ENCODE measurements at places on chromosomes 13 and 19. TPM values are rescaled to one million over a fixed set of nuclear protein-coding genes. Genes with fewer than 3 reads are reported as not detected.

The ZSCAN5C gene
- total RNA-seq: not detected

The COX6B2 gene
- 2.0 TPM for total RNA-seq

The CACNA1A gene
- 2.1 TPM for total RNA-seq

The TICAM1 gene
- total RNA-seq: 19.5 TPM

The OR7D2 gene
- total RNA-seq: not detected

The SLC25A41 gene
- total RNA-seq: 0.44 TPM

The PLIN5 gene
- total RNA-seq: not detected

DNA sequence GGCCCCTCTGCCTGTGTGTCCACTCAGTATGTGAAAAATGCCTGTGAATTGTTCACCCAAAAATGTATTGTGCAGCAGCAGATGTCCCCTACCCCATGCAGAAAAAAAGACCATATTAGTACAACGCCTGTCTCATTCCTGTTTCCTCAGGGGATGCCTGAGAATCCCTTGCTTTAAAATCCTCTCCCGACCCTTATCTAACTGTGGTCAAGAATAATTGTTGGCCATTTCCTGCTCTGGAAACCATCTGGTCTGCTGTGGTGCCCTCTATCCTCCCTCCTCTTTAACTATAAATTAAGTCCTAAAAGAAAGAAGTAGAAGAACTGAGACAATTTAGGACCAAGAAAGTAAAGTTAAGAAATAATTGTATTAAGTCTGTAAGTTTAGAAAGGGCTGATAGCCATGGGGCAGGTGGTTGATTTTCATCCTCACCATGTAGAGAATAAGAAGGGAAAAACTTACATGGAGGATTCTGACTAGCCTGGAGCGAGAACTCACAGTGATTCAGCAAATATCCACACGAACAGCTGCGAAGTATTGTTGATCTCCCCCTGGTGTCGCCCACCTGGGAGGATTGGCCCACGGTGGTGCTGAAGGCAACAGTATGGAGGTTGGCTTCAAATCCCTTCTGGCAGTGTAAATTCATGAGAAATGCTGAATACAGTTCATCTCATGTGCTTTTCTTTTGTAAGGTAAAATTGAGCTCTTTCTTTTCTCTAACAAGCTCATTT is 85.6 kb downstream of the COL4A2 start:
- no peak overlapping the region for H3K4me3 ChIP-seq
- peaks cover 1% of the 10 kb centered on the region for H3K36me3 ChIP-seq
- no peak overlapping the region for H3K27ac ChIP-seq
- peaks cover 51% of the 10 kb centered on the region for H3K27me3 ChIP-seq

DNA sequence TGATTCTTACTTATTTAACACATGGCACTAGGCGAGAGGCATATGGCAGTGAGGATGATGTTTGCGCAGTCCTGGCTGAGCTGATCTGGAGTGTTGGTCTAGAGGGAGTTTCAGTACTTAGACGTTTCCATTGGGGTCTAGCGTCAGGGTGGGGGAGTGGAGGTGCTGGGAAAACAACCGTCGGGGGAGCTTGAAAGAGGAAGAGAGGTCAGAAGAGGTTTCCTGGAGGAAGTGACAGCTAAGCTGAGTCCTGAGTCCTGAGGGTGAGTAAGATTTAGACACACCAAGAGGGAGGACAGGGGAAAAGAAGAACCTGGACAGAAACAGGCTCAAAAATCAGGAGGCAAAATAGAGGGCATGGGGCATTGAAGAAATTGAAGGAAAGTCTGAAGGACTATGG is 81.4 kb downstream of the ALOX5AP start:
- H3K4me1 ChIP-seq: peaks cover 10% of the 10 kb centered on the region
- H3K27me3 ChIP-seq: peaks cover 9% of the 10 kb centered on the region
- H3K4me3 ChIP-seq: no peak overlapping the region
- no peak for DNase-seq
- peak overlapping the region; percentile 17 for H3K27ac ChIP-seq

DNA sequence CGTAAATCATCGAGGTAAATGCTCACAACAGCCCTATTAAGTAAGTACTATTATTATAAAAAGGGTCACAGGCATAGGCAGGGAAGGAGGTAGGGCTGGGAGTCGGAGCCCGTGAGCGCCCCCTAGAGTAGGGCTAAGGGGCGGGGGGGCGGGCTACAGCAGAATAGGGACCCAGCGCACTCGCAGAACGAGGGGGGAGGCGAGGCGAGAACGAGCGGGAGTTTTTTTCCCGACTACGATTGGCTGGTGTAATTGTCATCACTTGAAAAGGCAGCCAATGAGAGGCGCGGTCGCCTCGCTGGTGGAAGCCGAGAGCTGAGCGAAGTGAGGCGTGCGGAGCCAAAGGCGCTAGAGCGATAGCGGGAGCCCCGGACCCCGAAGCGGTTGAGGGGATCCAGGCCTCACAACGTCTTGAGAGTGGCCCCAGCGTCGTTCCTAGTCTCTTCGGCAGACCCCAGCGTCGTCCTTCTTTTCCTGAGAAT is 24.2 kb downstream of the KEAP1 start:
- DNase-seq: peak; percentile 94
- no peak overlapping the region for H3K27ac ChIP-seq
- H3K36me3 ChIP-seq: no peaks in the 10 kb centered on the region
- no peaks in the 10 kb centered on the region for H3K27me3 ChIP-seq
- peaks cover 12% of the 10 kb centered on the region for H3K4me1 ChIP-seq

- no peaks in the 10 kb centered on the region for H3K4me1 ChIP-seq
- H3K36me3 ChIP-seq: no peaks in the 10 kb centered on the region
- H3K27me3 ChIP-seq: no peaks in the 10 kb centered on the region
- DNase-seq: no peak
- H3K27ac ChIP-seq: no peak overlapping the region
These were observed 8.7 kb downstream of the SYNGR4 start for GRCh38 chr19:48372904-48373303.

- H3K36me3 ChIP-seq: peaks cover 47% of the 10 kb centered on the region
- no peak for DNase-seq
These were observed 2.3 kb downstream of the DDX39A start for GRCh38 chr19:14416817-14417231.

DNA sequence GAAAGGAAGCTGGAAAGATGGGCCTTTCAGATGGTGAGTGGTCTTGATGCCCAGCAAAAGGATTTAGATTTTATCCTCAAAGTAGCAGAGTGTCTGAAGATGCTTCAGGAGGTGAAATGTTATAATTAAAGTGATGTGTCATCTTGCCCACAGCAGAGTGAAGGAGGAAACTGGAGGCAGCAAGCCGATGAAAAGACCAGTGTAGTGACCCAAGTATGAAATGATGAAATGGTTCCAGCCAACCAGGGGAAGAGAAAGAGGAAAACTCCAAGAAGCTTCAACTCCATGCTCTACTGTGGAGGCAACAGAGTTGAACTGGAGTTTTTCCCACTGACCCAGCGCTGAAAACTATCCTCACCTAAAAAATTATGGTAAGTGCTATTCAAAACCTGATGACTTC is 66.7 kb downstream of the FOXO1 start:
- H3K27me3 ChIP-seq: no peaks in the 10 kb centered on the region
- DNase-seq: no peak
- peaks cover 70% of the 10 kb centered on the region for H3K4me1 ChIP-seq
- peaks cover 9% of the 10 kb centered on the region for H3K36me3 ChIP-seq

- H3K36me3 ChIP-seq: no peaks in the 10 kb centered on the region
- no peaks in the 10 kb centered on the region for H3K27me3 ChIP-seq
- DNase-seq: no peak
- H3K27ac ChIP-seq: no peak overlapping the region
These were observed 598.1 kb downstream of the UQCRFS1 start for GRCh38 chr19:28614634-28615545.

- peaks cover 67% of the 10 kb centered on the region for H3K4me1 ChIP-seq
- H3K36me3 ChIP-seq: peaks cover 36% of the 10 kb centered on the region
- peak overlapping the region; percentile 83 for H3K27ac ChIP-seq
These were observed 46.0 kb downstream of the DNM2 start for GRCh38 chr19:10763828-10764339.

DNA sequence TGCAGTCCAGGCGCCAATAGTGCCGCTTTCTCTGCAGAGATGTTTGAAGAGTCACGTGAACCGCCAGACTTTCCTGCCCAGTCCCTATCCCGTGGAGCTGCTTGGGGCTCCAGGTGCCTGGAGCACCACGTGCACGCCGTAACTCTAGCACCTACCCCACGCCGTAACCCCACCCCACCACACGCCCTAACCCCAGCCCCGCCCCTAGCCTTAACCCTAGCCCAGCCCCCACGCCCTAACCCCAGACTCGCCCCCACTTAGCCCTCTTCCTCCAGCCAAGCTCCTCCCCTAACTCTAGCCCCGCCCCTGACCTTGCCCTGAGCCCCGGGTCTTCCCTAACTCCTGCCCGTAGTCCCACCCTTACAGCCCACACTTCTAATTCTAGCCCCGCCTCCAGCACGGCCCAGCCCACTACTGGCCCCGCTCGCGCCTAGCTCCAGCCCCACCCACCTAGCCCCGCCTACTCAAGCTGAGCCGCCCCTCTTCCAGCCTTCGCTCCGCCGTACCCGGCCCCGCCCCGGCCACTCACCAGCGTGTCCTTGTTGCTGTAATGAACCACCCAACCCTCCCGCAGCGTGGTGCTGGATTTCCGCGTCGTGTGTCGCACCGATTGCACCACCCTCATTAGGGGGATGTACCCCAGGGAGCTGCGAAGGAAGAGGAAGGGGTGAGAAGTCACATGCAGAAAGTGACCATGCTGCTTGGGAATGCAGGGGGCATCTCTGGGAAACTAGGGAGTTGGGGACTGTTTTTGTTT is 19.5 kb downstream of the PRKD2 start:
- H3K4me3 ChIP-seq: no peak overlapping the region
- H3K36me3 ChIP-seq: peaks cover 70% of the 10 kb centered on the region
- H3K27me3 ChIP-seq: no peaks in the 10 kb centered on the region

GRCh38 chr19:34313188-34313587 is 51.8 kb upstream of the GPI start:
- no peak overlapping the region for H3K27ac ChIP-seq
- no peaks in the 10 kb centered on the region for H3K36me3 ChIP-seq
- DNase-seq: no peak
- H3K27me3 ChIP-seq: no peaks in the 10 kb centered on the region

GRCh38 chr19:29290853-29291252 is 77.9 kb upstream of the UQCRFS1 start:
- peaks cover 28% of the 10 kb centered on the region for H3K4me1 ChIP-seq
- no peak overlapping the region for H3K4me3 ChIP-seq
- no peak overlapping the region for H3K27ac ChIP-seq
- H3K27me3 ChIP-seq: peaks cover 26% of the 10 kb centered on the region
- no peaks in the 10 kb centered on the region for H3K36me3 ChIP-seq

DNA sequence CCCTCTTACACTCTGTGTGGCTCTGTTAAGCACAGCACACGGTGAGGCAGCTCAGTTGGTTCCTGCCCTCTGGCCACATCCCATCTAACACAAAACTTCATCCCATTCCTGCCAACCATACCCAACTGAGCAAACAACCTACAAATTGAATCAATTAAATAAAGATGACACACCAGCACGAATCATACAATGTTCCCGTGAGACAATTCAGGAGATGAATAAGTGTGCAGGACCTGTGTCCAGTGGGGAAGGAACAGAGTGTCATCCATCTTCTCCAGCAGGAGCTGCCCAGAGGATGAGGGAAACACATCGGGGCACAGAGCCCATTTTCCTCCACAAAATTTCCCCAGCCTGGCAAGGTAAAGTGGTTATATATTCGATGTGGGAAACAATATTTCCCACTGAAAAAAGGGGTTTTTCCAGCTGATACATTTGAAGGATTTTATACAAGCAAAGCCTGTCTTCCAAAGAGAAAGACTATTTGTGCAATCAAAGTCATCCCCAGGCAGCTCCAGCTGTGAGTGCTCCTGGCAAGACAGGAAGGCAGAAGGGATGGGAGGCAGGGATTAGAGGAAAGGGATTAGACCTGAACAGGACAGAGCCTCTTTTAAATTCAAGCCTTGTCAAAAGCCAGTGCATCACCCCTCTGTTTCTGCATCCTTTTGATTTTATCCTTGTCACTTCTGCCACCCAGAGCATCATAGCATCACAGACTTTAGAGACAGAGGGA is 240.2 kb downstream of the LHFPL6 start:
- no peak overlapping the region for H3K4me3 ChIP-seq
- no peaks in the 10 kb centered on the region for H3K27me3 ChIP-seq
- no peak overlapping the region for H3K27ac ChIP-seq
- no peak for DNase-seq

DNA sequence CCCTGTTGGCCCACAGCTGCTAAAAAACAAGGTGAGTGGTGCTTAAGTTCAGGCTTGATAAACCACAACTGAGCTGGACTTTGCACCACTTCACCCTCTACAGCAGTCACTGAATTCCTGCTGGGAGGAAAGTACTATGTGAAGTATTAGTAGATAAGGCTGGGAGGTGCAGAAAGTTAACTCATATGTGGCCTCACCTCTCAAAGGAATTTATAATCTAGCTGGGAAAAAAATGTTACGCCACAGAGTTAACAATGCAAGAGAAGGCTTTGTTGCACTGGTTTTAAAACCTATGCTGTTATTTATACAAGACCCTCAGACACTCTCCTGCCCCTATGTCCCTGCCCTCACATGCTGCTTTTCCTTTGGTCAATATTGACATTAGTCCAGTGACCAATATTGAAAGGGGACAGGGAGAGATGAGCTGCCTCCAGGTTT is 60.9 kb downstream of the LIG4 start:
- H3K4me3 ChIP-seq: no peak overlapping the region
- no peaks in the 10 kb centered on the region for H3K27me3 ChIP-seq
- no peak for DNase-seq
- H3K36me3 ChIP-seq: no peaks in the 10 kb centered on the region
- H3K27ac ChIP-seq: no peak overlapping the region
- H3K4me1 ChIP-seq: no peaks in the 10 kb centered on the region

DNA sequence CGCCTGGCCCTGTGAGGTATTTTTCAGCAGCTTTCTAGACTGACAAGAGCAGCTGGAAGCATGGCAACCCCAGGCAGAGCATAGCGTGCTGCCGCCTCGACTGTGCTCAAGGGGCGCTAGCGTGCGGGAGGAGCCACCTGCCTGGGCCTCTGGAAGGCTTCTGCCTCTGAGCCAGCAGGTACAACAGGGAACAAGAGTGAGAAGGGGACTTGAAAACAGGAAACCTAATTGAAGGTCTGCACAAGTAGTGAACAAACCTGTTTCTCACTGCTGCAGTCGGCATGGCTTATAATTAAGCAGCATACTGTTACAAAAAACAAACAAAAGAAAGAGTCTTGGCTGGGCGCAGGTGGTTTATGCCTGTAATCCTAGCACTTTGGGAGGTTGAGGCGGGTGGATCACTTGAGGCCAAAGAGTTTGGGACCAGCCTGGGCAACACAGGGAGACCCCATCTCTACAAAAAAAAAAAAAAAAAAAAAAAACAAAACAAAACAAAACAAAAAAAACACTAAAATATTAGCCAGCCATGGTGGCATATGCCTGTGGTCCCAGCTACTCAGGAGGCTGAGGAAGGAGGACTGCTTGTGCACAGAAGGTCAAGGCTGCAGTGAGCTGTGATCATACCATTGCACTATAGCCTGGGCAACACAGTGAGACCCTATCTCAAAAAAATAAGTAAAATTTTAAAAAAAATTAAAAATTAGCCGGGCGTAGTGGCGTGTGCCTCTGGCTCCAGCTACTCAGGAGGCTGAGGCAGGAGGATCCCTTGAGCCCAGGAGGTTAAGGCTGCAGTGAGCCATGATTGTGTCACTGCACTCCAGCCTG is 12.6 kb upstream of the GARRE1 start:
- no peak overlapping the region for H3K27ac ChIP-seq
- no peaks in the 10 kb centered on the region for H3K27me3 ChIP-seq
- H3K36me3 ChIP-seq: no peaks in the 10 kb centered on the region
